ENCODE measurements at places on chromosomes 7 and 10.

DNA sequence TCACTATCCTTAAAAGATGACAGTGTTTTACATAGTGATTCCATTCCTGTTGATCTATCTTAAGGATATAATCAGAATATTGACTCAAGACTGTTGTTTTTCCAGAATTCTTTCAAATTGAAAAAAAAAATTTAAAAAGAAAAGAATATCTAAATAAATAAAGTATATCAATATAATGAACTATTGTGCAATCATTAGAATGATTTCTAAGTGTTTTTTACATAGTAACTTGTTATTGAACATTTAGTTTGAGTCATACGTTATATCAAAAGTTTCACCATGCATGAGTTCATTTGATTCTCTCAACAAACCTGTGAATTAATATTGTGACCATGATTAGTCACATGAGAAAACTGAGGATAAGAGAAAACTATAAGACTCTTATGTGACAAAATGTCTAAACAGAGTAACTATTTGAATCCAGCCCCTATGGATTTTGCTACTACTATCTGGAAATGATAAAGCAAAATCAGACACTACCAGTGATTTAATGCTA lies 46.1 kb downstream of the KLF6 start:
- no peaks in the 10 kb centered on the region for H3K36me3 ChIP-seq
- DNase-seq = no peak
- H3K27me3 ChIP-seq = no peaks in the 10 kb centered on the region
- H3K4me3 ChIP-seq = no peak overlapping the region
- H3K27ac ChIP-seq = no peak overlapping the region

GRCh38 chr10:71573562-71574518 lies 145.7 kb downstream of the C10orf105 start:
- peaks cover 27% of the 10 kb centered on the region for H3K4me1 ChIP-seq
- no peak overlapping the region for H3K27ac ChIP-seq
- peaks cover 24% of the 10 kb centered on the region for H3K27me3 ChIP-seq
- no peaks in the 10 kb centered on the region for H3K36me3 ChIP-seq
- no peak overlapping the region for H3K4me3 ChIP-seq

- no peak overlapping the region for H3K4me3 ChIP-seq
- peak overlapping the region; percentile 63 for H3K27ac ChIP-seq
- DNase-seq = no peak
- H3K36me3 ChIP-seq = peaks cover 75% of the 10 kb centered on the region
- H3K27me3 ChIP-seq = no peaks in the 10 kb centered on the region
- no peaks in the 10 kb centered on the region for H3K4me1 ChIP-seq
Observed at GRCh38 chr7:99625321-99625720, 8.6 kb downstream of the ZSCAN25 start.

DNA sequence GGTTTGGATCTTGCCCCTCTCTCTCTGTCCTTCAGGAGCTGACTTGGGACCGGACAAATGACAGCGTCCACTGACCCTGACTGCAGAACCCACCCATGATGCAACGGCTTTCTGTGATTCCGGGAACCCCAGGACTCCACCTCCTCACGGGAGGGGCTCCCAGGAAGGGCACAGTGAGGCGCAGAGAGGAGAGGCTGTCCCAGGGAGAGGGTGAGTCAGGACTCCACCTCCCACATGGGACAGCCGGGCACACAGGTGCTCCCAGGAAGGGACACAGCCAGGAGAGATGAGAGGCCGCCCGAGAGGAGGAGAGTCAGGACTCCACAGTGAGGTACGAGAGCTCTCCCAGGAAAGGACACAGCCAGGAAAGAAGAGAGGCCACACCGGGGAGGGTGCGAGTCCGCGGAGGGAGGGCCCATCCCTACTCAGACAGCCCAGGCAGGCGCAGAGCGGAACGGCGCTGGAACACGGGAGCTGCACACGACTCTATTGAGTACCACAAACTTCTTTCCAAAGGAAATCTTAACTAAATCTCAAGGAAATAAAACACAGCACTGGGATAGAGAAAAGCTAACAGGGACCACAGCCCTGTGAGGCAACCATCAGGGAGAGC lies 162.5 kb downstream of the MAD1L1 start:
- H3K27ac ChIP-seq = peak overlapping the region; percentile 65
- H3K4me3 ChIP-seq = no peak overlapping the region
- peaks cover 69% of the 10 kb centered on the region for H3K4me1 ChIP-seq
- peaks cover 5% of the 10 kb centered on the region for H3K36me3 ChIP-seq
- H3K27me3 ChIP-seq = peaks cover 3% of the 10 kb centered on the region
- no peak for DNase-seq

DNA sequence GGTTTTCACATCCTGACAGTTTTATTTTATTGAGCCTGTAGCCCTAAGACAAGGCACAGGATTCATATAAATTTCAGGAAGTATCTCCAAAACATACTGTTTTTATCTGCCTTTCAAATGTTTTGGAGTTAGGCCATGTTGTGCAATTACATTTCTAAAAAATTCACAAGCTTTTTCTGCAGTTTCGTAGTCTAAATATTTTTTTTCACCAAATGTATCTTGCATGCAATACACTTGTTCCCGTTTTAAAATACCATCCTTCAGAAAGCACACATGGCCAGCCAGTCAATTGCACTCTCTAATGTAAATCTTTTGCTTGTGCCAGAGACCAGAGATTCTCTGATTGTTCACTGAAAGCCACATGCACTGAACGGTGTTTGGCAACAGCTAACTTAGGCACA lies 161.5 kb upstream of the PRKCQ start:
- DNase-seq = no peak
- H3K27ac ChIP-seq = no peak overlapping the region
- H3K4me1 ChIP-seq = peaks cover 51% of the 10 kb centered on the region
- H3K4me3 ChIP-seq = no peak overlapping the region
- H3K36me3 ChIP-seq = no peaks in the 10 kb centered on the region

DNA sequence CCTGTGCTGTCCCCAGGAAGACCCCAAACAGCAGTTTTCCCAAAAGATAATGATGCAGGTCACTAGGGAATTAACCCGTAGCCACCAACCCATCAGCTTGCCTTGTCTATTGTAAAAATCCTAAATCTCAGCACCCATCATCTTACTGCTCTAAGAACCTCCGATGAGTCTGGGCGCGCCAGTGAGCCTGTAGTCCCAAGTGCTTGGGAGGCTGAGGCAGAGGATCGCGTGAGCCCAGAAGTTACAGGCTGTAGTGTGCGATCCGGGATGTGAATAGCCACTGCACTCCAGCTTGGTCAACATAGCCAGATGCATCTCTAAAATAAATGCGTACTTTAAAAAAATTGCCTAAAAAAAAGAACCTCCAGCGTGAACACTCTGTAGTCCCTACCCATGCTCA lies 951 bp downstream of the AS3MT start:
- peak overlapping the region; percentile 97 for H3K27ac ChIP-seq
- peaks cover 21% of the 10 kb centered on the region for H3K4me1 ChIP-seq
- peaks cover 7% of the 10 kb centered on the region for H3K27me3 ChIP-seq
- H3K36me3 ChIP-seq = peaks cover 19% of the 10 kb centered on the region
- peak overlapping the region; percentile 81 for H3K4me3 ChIP-seq

GRCh38 chr10:5512331-5512730 lies 12.4 kb upstream of the CALML3 start:
- peaks cover 37% of the 10 kb centered on the region for H3K4me1 ChIP-seq
- H3K4me3 ChIP-seq = no peak overlapping the region
- no peaks in the 10 kb centered on the region for H3K36me3 ChIP-seq
- H3K27me3 ChIP-seq = peaks cover 5% of the 10 kb centered on the region
- H3K27ac ChIP-seq = peak overlapping the region; percentile 55
- DNase-seq = no peak

DNA sequence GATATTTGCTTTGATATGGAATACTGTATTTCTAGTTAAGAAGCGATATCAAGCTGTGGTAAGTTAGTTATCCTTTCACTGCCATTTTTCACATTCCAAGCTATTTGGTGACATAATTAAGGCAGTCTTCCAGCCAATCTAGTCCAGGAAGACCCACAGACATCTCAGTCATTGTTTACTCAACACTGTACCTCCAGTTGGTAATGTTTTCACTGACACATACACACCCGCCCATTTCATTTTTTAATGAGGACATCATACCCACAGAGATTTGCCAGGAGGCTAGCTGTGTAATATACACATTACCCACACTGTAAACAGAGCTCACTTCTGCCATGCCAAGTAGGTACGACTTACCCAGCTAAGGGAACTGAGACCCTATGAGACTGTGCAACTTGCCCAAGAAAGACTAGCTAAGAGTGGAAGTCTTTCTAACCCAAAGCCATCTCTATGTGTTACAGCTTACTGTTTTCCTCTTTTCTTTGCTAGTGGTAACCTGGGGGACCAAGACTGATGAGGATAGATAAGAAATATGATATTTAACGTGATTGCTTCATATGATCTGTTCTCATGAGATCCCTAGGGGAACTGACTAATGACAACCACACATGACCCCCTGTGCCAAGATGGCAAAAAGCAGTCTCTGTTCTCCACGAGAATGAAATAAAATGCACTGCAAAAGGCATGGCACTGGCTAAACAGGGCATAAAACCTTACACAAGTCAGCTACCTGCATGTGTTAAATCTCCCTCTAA lies 179.0 kb downstream of the DGKI start:
- no peak overlapping the region for H3K27ac ChIP-seq
- peaks cover 30% of the 10 kb centered on the region for H3K27me3 ChIP-seq
- no peaks in the 10 kb centered on the region for H3K4me1 ChIP-seq

GRCh38 chr7:1200045-1200444 lies 32.6 kb upstream of the UNCX start:
- H3K4me3 ChIP-seq = no peak overlapping the region
- H3K27ac ChIP-seq = no peak overlapping the region
- H3K36me3 ChIP-seq = no peaks in the 10 kb centered on the region
- peaks cover 33% of the 10 kb centered on the region for H3K4me1 ChIP-seq
- no peak for DNase-seq

DNA sequence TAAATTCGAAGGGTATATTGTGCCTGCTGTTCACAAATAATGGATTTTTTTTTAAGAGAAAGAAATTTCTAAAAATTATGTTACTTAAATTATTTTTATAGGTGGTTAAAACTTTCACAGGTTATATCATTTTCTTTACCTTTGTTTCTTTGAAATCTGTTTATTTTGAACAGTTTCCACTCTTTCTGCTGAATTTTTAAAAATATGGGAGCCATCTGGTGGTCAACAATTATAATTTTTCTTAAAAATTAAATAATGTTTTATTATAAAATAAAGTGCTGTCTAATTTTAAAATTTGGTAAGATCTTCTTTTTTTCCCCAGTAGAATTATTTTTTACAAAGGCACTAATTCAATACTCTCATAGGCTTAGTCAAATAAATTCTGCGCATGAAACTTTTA lies 263.9 kb downstream of the ETV1 start:
- H3K4me1 ChIP-seq = no peaks in the 10 kb centered on the region
- no peak overlapping the region for H3K4me3 ChIP-seq
- no peaks in the 10 kb centered on the region for H3K36me3 ChIP-seq

DNA sequence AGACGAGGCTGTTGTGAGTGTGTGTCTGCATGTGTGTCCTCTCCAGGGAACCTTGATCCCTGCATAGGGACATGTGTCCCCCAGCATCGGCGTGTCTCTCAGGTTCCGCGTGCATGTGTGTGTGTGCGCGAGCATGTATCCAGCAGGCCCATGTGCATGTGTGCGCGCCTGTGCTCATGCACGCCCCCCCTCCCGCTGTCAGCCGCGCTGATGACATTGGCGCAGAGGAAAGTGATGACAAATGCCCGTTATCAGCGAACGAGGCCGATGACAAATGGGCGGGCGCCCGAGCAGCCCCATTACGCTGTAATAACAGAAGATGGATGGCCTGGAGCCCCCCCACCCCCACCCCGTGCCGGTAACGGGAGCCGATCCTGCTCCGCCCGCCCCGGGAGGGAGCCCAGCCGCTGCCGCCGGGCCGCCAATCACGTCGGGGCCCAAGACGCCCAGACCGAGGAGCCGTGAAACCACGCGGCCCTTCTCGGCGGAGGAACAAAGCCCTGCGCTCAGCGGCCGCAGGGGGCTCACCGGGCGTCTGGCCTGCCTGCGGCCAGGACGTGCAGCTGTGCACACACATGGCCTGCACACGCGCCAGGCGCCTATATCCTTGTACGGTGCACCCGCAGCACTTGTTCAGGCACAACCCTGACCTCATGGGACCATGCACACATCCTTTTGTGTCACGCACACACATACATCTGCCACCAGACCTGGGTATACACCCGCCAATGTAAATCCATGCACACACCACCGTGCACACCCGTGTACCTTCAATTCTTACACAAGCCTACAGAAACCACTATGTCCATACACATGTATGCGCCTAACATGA lies 21.5 kb downstream of the POLL start:
- DNase-seq = peak; percentile 62
- H3K4me1 ChIP-seq = peaks cover 37% of the 10 kb centered on the region
- H3K27ac ChIP-seq = no peak overlapping the region
- no peaks in the 10 kb centered on the region for H3K36me3 ChIP-seq

GRCh38 chr7:149721084-149721601 lies 52.2 kb downstream of the ZNF467 start:
- no peak for DNase-seq
- H3K27ac ChIP-seq = no peak overlapping the region
- H3K4me3 ChIP-seq = no peak overlapping the region
- peaks cover 14% of the 10 kb centered on the region for H3K36me3 ChIP-seq
- H3K27me3 ChIP-seq = peaks cover 2% of the 10 kb centered on the region
- H3K4me1 ChIP-seq = peaks cover 29% of the 10 kb centered on the region

DNA sequence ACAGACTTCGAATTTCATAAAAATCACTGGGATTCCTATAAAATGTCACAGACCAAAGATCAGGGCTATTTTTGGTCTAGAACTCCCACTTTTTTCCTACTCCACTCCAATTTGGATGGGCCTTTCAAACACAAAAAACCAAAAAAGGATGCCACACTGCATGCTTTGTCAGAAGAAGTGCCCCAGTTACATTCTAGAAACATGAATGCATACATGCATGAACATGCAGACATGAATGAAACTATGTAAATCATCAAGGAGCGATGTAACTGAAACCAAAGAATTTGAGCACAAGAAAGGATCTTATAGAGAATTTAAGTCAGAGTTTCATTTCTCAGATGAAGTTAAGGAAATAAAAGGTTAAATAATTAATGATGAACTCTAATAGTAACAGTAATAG lies 31.8 kb upstream of the FAM133B start:
- peaks cover 10% of the 10 kb centered on the region for H3K4me1 ChIP-seq
- DNase-seq = no peak
- H3K36me3 ChIP-seq = peaks cover 24% of the 10 kb centered on the region
- H3K27me3 ChIP-seq = no peaks in the 10 kb centered on the region
- H3K27ac ChIP-seq = no peak overlapping the region

DNA sequence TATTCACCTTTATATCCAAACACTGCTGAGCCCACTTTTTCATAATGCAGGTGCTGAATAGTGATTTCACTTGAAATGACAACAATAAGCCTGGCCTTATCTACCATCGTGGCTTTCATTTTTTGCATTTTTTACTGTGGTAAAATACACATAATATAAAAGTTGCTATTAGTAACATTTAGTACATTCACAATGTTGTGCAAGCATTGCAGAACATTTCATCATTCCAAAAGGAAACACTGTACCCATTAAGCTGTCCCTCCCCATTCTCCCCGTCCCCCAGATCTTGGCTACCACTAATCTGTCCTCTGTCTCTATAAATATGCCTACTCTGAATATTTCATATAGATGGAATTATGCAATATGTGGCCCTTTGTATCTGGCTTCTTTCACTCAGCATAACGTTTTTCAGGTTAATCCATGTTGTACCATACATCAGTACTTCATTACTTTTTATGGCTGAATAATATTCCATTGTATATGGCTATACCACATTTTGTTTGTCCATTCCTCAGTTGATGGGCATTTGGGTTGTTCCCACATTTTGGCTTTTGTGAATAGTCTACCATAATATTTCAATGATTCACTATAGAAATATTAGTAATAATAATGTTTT lies 68.5 kb upstream of the ARID5B start:
- H3K27me3 ChIP-seq = no peaks in the 10 kb centered on the region
- H3K4me3 ChIP-seq = no peak overlapping the region
- no peak for DNase-seq
- no peak overlapping the region for H3K27ac ChIP-seq

All from nephron progenitor cell (in vitro differentiated cells).